ENCODE measurements at places on chromosomes 4 and X.

GRCh38 chr4:98937986-98938720 lies 9.2 kb upstream of the EIF4E start:
- ATAC-seq = peak; percentile 67

DNA sequence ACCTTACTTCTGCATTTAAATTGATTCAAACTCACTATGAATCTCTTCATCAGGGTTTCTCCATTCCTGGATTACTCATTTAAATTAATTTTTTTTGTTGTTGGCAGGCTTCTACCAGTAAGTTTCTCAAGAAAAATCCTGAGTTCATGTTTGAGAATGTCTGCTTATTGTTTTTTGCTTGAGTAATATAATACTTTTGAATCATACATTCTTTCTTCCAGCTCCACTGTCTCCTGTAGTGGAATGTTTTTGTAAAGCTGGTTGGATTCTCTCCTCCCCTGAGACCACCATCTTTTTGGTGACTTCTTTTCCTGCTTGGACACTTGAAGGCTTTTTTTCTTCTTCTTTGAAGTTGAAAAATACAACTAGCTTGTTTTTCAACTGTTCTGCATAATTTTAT lies 4.3 kb upstream of the MID1IP1 start:
- ATAC-seq = no peak

GRCh38 chr4:53732661-53733060 lies 141.4 kb upstream of the LNX1 start:
- no peak for ATAC-seq

GRCh38 chr4:72536443-72536842 lies 32.6 kb downstream of the ADAMTS3 start:
- ATAC-seq = no peak

GRCh38 chr4:97279391-97279790 lies 863.9 kb downstream of the STPG2 start:
- ATAC-seq = no peak

- no peak for ATAC-seq
Measured at GRCh38 chr4:173167758-173168395, 734 bp upstream of the GALNT7 start.

GRCh38 chr4:13548984-13549546 lies 4.8 kb upstream of the NKX3-2 start:
- peak; percentile 76 for ATAC-seq

- ATAC-seq = no peak
Measured at GRCh38 chr4:21819086-21819485, 129.5 kb downstream of the KCNIP4 start.

GRCh38 chrX:31038575-31039326 lies 33.1 kb downstream of the FTHL17 start:
- no peak for ATAC-seq

DNA sequence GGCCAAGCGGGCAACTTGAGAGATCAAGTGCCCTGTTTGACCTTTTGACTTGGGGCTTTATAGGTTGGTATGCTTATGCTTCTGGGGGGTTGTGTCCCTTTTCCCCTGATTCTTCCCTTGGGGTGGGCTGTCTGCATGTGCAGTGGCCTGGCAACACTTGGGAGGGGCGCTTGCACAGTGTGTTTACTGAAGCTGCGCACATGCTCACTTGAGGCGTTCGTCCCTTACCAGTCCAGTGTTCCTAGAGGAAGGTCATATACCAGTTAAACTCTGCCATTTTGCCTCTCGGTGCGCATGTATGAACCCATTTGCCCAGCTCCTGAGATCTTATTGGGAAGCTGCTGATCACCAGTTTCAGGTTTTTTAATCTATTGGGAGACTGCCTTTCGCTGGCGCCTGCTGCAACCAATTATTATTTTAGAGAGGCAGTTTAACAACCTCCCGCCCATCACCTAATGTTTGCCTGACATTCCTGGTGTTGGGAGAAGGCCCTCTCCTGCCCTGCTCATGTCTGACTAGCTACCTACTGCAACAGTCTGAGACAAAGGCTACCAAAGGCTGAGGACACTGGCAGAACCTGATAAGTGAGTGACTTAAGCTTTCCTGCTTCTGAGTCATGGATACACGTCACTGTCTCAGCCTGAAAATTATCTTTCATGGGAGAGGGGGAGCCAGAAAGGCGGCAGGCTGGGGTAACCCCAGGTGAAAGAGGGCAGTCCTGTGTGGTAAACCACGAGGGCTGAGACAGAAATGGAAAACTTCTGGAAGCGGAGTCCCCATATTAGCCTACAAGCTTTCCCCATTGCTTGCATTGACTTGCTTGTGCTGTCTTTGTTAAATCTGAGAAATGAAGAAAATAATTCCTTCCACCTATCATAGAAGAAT lies 97.6 kb downstream of the CPE start:
- no peak for ATAC-seq

GRCh38 chr4:187179086-187180058 lies 455.7 kb upstream of the FAT1 start:
- ATAC-seq = no peak

GRCh38 chr4:47674144-47674543 lies 163.7 kb downstream of the CORIN start:
- no peak for ATAC-seq

GRCh38 chr4:57044279-57044678 lies 65.6 kb downstream of the POLR2B start:
- no peak for ATAC-seq

DNA sequence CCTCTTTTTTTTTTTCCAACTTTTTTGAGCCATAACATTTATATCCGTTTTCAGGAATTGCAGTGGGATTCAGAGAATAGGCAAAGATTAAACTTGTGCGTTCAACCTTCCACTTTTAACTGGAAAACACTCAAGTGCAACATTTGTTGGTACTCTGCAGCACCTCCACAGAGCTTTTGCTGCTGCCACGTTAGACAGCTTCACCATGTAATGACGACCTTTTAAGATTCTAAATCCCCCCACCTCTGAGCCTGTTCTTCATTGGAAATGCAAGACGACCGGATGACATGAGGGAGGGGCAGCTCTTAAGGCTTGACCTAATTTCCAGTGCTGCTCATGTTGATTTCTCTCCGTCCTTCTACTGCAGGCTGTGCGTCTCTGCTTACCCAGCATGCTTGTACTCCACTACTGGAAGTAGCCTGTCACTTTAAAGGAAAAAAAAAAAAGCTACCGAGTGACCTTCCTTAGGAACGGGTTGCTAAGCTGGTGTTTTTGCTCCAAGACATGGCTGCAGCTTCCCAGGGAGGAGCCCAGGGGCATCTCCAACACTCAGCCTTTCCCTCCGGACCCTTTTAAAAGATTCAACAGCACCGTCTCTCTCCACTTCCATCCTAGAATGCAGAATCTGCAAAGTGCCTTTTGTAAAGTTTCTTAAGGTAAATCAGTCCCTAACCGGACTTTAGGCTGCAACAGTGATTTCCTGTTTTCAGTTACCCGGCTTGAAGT lies at the start of gene CC2D2A:
Gene CC2D2A (plus strand): TSS at position 481 of the 726 bp plus-strand sequence. CDS start 6,051 bp downstream, outside the sequence.
- ATAC-seq = peak; percentile 31

DNA sequence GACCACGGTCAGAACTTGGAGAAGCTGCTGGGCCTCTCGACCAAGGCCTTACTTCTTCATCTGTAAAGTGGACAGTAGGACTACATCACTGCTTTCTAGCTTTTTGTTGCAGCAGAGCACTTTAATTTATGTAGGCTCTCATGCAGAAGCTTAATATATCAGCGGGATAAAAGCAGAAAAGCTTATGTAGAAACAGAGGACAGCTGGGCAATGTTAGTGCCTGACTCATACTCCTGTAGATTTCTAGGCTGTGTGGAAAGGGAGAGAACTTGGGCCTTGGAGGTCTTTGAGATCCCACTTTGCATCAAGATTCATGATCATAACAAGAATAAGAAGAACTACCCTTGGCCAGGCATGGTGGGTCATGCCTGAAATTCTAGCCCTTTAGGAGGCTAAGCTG lies 91.2 kb downstream of the ARHGAP10 start:
- no peak for ATAC-seq

DNA sequence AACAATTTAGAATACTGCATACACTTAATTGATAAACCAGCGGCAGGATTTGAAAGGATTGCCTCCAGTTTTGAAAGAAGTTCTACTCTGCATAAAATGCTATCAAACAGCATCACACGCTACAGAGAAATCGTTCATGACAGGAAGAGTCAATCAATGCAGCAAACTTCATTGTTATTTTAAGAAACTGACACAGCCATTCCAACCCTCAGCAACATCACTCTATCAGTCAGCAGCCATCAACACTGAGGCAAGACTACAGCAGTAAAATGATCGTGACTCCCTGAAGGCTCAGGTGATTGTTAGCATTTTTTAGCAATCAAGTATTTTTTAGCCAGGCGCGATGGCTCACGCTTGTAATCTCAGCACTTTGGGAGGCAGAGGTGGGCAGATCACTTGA lies 98.3 kb downstream of the FBXW7 start:
- ATAC-seq = no peak

DNA sequence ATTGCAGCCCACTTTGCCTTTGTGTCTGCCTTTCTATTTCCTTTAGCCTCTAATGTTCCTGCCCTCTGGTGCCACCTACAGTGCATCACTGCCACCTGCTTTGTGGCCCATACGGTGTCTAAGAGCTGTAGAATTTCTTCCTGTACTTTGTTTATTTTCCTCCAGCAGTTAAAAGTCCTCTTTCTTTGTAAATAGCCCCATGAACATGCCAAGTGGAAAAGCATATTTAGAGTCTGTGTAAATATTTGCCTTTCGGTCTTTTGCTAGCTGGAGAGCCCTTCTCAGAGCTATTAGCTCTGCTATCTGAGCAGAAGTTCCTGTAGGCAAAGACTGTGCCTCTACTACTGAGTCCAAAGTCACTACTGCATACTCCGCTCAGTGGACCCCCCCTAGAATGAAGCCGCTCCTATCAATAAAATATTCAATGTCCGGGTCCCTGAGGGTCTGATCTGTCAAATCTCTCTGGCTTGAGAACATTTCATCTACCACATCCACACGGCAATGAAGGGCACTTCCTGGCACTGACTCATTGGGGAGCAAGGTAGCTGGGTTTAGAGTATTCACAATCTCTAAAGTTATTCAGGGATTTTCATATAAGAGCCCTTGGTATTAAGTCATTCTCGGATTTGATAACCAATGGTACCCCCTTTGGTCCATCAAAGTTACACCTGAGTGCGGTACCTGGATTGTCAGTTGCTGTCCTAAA lies 36.3 kb downstream of the SULT1E1 start:
- ATAC-seq = peak; percentile 44

DNA sequence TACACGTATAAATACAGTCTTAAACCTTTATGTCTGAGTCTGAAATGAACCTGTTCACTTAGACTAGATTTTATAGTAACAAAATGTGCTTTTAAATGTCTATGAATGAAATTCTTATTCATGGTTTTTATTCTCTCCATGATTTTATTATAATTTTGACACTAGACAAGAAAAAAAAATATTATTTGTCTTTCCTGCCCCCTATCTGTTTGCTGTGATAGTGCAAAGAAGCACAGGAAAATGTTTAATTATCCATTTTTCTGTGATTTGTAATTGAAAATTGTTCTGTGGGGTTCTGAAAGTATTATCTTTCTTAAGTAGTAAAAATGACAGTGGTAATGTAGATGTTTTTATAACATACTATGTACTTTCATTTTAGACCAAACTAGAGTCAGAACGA lies 52.0 kb downstream of the INTS6L start:
- no peak for ATAC-seq

DNA sequence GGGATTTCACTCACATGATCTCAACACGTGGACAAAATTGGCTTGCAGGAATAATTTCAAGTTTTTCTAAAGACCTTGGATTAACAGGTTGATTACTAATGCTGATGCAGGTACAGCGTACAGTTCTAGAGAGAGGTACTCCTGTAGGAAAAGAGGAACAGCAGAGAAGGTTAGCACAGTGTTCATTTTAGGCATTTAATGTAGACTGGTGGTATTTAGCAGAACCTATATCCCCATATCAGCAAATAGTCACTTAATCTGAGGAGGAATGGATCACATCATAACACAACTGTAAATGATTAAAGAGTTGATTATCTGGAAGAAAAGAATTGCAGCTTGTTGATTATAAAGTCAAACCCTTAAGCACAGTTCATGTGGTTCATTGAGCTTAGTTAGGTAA lies 620 bp downstream of the CXCL10 start:
- no peak for ATAC-seq

All from activated T-helper 17 cell treated with anti-CD3 and anti-CD28 coated beads, Interleukin-2, amount 50 U/mL, for 72 hours (primary cell).